ENCODE measurements at places on chromosomes 3 and 15. TPM values are rescaled to one million over a fixed set of nuclear protein-coding genes. Genes with fewer than 3 reads are reported as not detected.

PLA2G4E gene
- not detected for total RNA-seq

ARHGEF26 gene
- 6.7 TPM for total RNA-seq

NR2E3 gene
- total RNA-seq: 0.16 TPM

GALNT15 gene
- 0.05 TPM for total RNA-seq

SERINC4 gene
- 0.08 TPM for total RNA-seq

CYP1A2 gene
- not detected for total RNA-seq

CCR2 gene
- total RNA-seq: not detected

ZNF619 gene
- total RNA-seq: 1.3 TPM

CKMT1B gene
- total RNA-seq: 3.8 TPM

IGSF10 gene
- 0.53 TPM for total RNA-seq

SEC22C gene
- total RNA-seq: 27.2 TPM

DISP2 gene
- 1.9 TPM for total RNA-seq

OXTR gene
- 10.4 TPM for total RNA-seq

KCNH8 gene
- not detected for total RNA-seq

UCN2 gene
- 9.8 TPM for total RNA-seq

ATP8B4 gene
- 0.69 TPM for total RNA-seq
